ENCODE measurements at places on chromosomes 6 and 20.

GRCh38 chr6:125357515-125358256 is 55.9 kb upstream of the HDDC2 start:
- DNase-seq: no peak

- DNase-seq: no peak
These were observed 23.5 kb downstream of the MAPK14 start for GRCh38 chr6:36050947-36051710.

GRCh38 chr6:95232446-95232845 is 344.9 kb upstream of the MANEA start:
- no peak for DNase-seq

GRCh38 chr6:4071330-4071729 is 7.6 kb downstream of the FAM217A start:
- no peak for DNase-seq
